Nucleus accumbens (tissue), 56 donors: ENCODE measurements at places on chromosomes 11 and 22.

DNA sequence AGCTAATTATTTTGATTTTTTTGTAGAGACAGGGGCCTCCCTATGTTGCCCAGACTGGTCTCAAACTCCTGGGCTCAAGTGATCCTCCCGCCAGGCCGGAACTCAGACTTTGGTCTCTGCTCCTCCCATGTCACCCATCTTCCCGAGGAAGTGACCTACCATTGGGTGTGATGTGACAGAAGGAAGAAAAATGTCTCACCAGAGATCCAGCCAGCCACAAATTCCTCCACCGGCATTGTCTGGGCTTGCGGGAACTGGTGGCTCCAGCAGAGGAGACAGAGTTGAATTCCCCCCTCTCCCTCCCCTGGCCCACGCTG, 772 bp downstream of the SLC25A45 start:
- no peak for DNase-seq

- DNase-seq, result no peak
Observed at GRCh38 chr11:110301032-110301431, 4.6 kb upstream of the RDX start.

DNA sequence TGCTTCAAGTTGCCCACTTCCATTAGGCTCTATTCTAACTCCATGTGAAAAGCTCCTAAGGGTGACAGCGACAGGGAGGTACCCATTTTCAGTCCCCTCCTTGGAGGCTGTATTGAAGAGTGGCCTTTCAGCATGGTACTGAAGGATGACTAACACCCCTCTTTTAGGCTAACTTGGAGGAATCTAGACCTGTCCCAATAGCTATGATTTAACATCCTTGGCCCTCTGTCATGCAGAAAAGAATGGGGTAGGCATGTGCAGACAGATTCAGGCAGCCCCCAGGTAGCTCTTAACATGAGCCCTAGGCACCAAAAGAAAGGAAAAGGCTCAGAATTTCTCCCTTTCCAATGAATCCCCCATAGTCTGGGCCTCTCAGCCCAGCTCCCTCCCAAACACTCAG, 89.3 kb upstream of the AMOTL1 start:
- no peak for DNase-seq

GRCh38 chr11:124749912-124750311, 2.1 kb downstream of the VSIG2 start:
- no peak for DNase-seq

GRCh38 chr22:31947296-31947695, 3.0 kb downstream of the YWHAH start:
- DNase-seq, result no peak

- DNase-seq, result no peak
Observed at GRCh38 chr11:33377412-33378370, 120.5 kb downstream of the HIPK3 start.

DNA sequence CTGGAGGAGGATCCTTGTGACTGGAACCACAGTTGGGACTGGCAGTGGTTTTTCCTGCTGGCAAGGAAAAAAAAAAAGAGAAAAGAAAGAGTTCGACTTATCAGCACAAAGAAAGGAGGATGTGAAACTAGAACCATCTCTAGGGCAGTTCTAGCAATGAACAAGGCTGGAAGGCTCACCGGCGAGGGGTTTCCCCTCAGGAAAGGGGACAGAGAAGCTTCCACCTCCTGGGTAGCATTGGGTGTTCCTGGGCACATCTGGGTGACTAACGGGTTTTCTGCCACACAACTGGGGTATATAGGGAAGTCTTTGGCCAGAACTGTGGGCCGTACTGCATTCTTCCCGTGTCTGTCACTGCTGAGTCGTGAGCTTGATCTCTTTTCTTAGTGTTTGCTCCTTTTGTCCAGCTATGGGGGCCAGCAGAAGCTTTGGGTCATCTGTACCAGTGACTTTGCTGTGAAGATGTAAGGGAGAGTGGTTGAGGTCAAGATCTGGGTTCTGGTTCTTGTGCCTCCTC, 109.4 kb upstream of the OR4B1 start:
- DNase-seq, result no peak

GRCh38 chr11:117514256-117514655, 186.6 kb downstream of the CEP164 start:
- no peak for DNase-seq

DNA sequence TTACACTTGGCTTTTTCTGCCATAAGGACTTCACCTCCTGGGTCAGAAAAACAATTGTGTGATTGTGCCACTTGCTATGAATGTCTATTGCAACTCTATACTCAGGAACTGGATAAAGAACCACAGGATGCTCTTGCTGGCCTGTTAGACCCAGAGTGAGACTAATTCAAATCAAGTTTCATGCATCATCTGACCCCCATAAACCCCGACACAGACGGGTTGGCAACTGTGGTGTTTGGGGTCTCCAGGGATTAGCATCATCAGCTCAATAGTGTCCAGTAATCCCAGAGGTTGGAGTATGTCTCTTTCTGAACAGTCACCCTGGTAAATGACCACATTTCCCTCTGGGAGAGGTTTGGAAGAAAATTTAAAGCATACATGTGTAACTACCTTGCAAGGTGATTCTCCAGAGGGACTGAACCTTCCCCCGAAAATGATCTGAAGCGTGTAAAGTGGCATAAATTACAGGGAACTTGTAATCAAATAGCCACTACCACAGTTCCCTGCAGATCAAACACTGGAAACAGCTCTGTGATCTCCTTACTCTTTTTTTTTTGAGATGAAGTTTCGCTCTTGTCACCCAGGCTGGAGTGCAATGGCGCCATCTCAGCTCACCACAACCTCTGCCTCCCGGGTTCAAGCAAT, 1097.6 kb downstream of the TBC1D22A start:
- no peak for DNase-seq

GRCh38 chr11:72245263-72245816, 1.4 kb upstream of the PHOX2A start:
- no peak for DNase-seq

- DNase-seq, result no peak
Observed at GRCh38 chr11:97909614-97910399, 1110.9 kb upstream of the CNTN5 start.

DNA sequence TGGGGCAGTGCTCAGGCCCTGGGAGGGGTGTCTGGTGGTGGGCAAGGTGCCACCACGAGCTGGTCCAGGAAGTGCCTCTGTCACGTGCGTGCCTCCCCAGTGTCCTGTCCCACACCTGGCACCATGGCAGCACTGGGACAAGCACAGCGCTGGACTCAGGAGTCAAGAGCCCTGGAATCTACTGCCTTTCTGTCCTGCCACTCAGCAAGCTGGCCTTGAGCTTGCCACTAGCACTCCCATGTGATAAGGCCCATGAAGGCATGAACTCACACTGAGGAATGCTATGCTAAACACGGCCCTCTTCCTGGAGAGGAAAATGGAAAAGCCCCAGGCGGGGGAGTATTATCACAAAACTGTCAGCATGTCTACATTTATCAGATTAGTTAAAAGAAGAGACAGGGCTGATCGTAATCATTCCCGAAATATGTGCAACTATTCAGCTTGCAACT, 50.7 kb upstream of the SLC35C1 start:
- no peak for DNase-seq

DNA sequence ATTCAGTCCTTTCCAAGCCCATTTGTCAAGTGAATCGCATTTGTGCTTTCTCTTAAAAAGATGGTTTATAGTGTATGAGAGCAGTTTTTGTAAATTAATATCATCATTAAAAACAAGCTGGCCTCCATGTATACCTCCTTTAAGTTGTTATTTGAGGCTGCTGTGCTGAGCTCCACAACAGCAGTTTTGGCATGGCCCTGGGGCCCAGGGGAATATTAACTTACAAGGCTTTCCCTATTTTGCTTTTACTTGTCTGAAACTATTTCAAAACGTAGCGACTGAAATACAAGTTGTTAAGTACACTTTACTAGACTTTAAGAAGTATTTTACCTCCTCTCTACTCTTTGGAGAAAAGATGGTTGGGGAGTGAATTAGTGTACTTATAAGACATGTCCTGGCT, 4.9 kb upstream of the BARX2 start:
- no peak for DNase-seq

GRCh38 chr11:16223558-16223957, 132.8 kb downstream of the SOX6 start:
- DNase-seq, result no peak

DNA sequence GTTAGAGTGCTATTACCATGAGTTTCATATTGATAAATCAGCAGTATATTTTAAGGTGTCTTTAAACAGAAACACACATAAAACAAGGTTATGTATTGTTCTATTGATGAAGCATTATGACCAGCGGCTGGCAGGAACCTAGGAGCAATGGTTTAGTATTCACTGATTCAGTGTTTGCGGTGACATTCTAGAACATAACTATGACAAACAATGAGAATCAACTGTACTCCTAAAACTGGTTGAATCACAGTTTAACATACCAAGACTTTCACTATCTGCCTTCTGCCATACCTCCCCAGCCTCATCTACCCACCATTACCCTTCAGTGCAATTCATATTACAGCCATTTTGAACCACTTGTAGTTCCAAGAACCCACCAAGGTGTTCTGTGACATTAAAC, 8.8 kb downstream of the HOATZ start:
- no peak for DNase-seq

DNA sequence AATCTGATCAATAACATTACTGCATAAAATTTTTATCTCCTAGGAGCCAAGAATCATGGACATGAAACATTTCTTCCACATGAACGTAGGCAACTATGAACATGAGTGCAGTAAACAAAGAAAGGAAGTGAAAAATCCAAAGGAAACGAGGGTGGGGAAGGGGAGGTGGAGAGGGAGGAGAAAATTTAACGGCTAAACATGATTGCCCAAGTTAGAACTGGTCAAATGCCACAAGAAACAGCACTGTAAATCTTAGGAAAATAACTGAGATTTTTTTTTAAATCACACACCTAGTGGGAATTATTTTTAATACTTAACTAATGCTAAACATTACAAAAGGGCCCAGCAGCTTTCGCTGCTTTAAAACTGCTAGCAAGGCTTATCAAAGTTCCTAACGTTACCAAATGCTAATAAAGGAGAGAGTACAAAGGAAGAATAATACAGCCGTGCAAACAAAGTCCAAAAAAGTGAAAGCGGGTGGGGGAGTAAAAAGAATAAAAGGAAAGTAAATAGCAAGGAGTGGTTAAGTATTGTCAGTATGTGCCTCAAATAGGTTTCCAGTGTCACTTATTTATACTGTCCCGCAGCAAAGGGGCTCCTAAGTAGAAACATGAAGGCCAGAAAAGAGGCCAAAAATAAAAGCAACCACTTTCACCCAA, 13.7 kb downstream of the NARS2 start:
- DNase-seq, result no peak

DNA sequence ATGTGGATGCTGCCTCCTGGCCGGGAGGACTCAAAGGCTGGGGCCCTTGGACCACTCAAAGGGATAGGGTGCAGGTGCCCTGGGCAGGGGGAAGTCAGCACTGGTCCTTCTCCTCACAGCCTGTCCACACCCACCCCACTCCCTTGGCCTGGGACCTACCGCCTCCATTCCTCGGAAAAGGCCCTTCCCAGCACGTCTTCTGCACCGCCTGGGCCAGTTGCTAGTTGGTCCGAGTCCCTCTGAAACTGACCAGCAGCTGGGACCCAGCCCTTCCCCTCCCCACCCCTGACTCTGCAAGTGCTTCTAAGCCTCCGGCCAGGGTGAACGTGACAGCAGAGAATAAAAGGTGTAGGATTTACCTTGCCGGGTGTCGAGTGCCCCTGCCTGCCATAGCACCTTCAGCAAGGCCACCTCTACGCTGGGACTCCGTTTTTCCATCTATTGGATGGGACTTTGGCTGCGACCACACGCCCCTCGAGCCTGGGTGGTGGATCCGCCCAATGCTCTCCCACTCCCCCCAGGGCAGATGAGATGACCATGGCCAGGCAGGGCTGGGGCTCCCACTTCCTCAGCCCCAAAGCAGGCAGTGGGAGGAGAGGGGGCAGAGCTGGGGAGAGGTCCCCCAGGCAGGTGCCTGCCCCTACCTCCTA, 37.3 kb downstream of the OSBPL5 start:
- DNase-seq, result no peak

GRCh38 chr11:85123752-85124231, 503.4 kb downstream of the DLG2 start:
- no peak for DNase-seq

DNA sequence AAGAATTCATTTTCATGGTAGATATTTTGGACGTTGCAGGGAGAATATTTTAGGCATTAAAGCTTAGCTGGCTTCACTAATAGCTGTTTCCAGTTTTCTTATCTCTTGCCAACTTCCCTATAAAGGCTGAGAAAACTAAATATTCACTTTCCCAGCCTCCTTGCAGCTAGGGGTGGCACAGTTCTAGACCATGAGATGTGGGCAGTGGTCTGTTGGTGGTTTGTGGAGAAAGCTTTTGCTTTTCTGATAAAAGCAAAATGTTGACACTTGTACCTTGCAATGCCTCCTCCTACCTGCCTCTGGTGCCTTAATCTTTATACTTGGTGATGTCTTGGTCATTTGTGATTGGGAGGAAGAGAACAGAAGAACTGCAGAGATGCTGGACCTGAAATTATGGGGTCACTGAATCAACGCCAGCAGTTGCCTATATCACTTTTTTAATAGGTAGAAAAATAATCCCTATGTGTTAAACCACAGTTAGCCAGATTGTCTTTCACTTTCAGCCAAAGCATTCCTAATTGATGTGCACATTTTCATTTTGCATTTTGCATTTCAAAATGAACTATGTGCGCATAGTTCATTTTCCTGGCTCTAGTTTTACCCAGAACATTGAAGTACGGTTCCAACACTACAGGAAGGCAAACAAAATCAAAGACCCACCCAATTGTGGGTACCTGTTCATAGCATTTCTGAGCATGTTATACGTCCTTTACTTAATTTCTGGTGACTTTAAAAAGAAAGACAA, 24.9 kb upstream of the ABTB2 start:
- no peak for DNase-seq

GRCh38 chr11:93330446-93330984, at the start of gene DEUP1:
DEUP1 (plus strand) TSS chr11:93330742; CDS start chr11:93332260, 1,518 bp downstream.
- no peak for DNase-seq

DNA sequence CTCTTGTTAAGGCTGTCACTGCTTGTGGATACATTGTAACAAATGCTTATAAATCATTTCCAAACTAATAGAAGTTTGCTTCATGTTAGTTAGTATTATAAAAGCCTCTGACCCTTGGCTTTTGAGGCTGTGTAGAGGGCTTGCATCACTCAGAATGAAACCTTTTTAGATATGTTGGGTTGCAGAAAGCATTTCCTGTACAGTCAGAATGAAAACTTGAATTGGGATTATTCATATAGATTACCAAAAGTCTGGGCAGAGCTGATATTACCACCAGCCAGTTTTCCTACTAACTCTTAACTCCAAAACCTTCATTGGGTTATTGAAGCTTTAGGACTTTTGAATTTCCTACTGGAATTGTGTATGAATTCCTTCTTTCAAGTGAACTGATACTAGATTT, 12.0 kb downstream of the KMT2A start:
- DNase-seq, result no peak

- DNase-seq, result no peak
Observed at GRCh38 chr11:34145073-34145472, 39.6 kb downstream of the NAT10 start.

DNA sequence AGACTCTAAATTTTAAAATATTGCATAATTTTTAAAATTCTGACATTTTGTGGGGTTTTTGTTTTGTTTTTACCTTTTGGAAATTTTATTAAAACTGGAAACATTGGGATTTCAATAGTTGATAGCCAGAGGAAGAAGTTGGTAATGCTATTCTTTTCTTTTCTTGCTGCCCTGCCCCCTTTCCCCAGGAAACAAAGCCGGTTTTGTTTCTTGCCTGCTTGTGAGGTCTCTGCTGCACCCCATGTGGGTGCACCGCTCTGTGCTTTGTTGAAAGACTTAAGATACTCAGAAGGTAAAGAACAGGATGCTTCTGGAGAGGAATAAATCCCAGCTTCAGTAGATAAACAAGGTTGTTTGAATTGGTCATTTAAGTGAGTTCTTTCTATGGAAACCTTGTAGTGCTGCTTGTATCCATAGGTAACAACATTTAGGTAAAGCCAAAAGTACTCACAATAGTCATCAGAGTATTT, 87.5 kb downstream of the YAP1 start:
- DNase-seq, result no peak
